M059J (cell line): ENCODE measurements at places on chromosomes 1 and 21. TPM values are rescaled to one million over a fixed set of nuclear protein-coding genes. Genes with fewer than 3 reads are reported as not detected.
A peak's percentile ranks its signal among the peaks of the same experiment; 100 is the strongest.

DNA sequence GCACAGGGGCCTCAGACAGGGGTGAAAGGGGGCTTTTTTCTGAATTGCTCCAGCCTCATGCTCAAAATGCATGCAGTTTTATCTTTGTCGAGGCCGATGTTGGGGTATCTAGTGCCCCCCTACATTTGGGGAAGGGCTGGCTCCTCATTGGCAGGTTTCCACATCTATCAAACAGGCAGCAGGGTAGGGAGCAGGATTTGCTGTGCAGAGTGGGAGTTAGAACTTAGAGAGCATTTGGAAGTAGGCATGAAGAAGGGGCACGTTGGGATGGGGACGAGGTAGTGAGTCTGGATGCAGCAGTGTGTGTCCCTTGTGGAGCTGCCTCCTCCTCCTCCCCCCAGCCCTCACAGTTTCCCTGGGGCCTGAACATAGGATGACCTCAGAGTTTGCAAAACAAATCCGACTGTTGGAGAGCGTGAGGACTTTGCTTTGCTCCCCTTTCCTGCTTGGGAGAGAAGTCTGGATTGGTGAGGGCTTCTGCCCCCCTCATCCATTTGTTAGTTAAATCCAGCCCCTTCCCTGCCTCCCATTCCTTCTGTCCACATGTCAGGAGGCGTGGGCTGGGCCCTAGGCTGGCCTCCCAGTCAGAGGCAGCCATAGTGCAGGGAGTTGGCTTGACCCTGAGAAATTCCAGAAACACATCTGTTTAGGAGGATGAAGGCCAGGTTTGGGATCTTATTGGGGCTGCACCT lies 36.9 kb upstream of the GPR37L1 start:
- DNase-seq, result no peak

DNA sequence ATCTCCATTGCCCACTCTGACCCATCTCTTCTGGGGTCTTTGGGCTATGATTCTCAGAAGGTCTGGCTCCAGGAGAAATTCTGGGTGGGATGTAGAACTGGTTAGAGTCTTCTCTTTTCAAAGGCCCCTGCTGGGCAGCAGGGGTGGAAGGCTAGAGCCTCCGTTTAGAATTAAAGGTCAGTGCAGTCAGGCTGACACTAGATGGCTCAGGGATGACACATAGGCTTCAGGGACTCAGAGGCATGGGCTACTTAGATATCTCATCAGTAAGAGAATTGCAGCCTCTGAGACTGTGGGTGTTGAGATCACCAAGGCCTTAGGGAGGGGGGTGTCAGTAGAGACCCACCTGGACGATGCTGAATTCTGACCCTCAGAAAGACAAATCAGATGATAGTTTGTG lies 12.6 kb upstream of the PPM1J start:
- peak; percentile 58 for DNase-seq

- no peak for DNase-seq
These were observed 16.6 kb upstream of the BMP8A start for GRCh38 chr1:39474810-39475209.

The ZNF648 gene
- not detected in 2 replicates for total RNA-seq

The SLC30A7 gene
- 47.4 and 66.6 TPM in 2 replicates for total RNA-seq

The LCE1E gene
- not detected in 2 replicates for total RNA-seq

DNA sequence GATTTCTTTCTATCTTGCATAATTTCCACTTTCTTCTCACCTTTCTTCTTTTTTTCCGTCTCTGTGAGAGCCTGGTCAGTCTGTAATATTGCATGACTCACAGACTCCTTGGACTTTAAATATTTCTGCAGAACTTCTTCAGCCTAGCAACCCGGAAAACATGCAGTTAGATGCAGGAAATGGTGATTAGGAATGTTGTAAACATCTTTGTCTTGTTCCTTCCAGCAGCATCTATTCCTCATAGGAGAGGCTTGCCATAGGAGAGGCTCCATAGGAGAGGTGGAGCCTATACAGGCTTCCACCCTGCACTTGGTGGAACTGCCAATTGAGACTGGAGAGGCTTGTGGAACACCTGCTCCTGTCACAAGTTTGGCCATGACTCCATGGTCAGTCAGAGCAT lies 10.0 kb downstream of the GBP5 start:
- peak; percentile 93 for DNase-seq

GRCh38 chr1:117633068-117633345 lies 27.2 kb downstream of the TENT5C start:
- no peak for DNase-seq

DNA sequence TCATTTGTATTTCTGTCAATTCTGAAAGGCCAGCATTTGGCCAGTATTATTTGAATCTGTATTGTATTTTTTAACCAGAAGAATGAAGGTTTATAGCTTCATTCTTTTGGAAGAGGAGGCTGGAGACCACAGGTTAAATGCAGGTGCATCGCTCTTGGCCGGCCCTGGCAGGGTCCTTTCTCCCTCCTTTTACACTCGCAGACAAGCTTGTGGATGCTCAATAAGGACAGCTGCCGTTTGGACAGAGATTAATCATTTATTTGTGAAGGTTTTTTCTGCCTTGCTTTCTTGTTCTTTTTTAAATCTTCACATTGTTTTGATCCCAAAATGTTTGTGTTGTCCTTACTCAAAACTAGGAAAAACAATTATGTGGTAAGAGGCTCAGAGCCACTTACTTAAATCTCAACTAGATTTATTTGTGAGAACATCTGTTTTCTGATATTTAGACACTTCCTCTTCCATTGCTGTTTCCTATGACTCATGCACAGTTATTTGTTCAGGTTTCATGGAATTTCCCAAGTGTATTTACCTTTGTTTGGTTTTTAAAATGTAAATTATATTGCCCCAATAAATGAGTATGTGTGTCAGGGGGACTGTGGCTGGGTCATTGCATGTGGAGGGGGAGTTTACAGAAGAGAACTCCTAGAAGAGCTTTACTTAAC lies 46.7 kb upstream of the LAMC2 start:
- DNase-seq, result peak; percentile 57

GRCh38 chr1:189275796-189276195 lies 1201.9 kb downstream of the BRINP3 start:
- DNase-seq, result peak; percentile 4

- no peak for DNase-seq
These were observed 83.7 kb downstream of the ZSWIM5 start for GRCh38 chr1:45122724-45123123.

DNA sequence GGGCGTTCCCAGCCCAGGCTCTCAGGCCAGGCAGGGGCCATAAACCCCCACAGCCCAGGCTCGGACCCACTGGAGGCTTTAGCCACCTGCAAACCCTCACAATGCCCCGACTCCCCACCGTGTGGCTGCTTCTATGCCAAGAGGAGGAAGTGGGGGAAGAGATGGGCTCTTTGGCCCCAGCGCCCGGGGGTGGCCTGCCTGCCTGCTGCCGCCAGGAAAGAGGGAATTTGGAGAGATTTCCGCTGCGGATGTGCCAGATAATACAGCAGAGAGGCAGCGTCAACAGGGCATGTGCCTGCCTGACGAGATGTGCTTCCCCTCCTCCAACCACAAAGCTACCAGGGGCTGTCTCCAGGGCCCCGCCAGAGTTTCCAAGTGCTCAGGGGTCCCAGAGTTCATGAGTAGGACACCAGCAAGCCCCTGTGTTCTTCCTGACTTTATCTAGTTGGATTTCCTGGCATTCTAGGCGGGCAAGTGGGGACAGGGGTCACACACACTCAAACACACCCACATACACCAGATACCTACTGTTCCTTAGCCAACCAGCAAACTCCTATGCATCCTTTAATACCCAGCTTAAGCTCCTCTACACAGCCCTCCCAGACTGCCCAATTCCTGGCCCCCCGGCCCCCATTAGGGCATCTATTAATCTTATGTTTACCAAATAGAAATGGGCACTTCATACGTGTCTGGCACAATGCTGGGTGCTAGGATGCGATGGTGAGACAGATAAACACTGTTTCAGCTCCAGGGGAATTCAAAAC lies 14.1 kb downstream of the EPHA2 start:
- DNase-seq, result peak; percentile 69

DNA sequence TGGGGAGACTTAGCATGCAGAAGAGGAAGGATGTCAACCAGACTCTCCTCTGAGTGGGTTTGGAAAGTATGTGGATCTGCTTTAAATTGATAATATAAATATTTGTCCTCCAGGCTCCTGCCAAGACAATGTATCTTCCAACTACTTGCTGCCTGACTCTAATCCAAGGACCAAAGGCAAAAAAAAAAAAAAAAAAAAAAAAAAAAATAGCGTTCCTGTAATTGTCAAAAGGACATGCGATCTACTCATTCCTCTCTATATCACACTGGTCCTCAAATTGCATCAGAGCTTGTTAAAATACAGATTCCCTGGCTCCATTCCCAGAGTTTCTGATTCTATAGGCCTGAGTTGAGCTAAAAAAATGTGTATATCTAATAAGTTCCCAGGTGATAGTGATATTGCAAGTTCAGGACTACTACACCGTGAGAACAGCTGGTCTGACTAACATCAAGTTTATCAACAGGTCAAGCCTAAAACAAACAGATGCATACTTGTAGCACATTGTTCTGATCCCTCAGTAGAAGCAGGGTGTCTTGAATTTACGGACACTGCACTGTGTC lies 141.3 kb downstream of the TNR start:
- DNase-seq, result no peak

The MX1 gene
- 1,013 and 1,365 TPM in 2 replicates for total RNA-seq

The DENND2D gene
- total RNA-seq, result 4.3 and 10.2 TPM in 2 replicates

GRCh38 chr21:45846373-45847160 lies 135.0 kb upstream of the COL6A1 start:
- no peak for DNase-seq

- no peak for DNase-seq
These were observed 590.9 kb upstream of the PLXNA2 start for GRCh38 chr1:208835097-208835463.

- peak; percentile 4 for DNase-seq
These were observed 53.1 kb downstream of the RWDD3 start for GRCh38 chr1:95287081-95287480.

DNA sequence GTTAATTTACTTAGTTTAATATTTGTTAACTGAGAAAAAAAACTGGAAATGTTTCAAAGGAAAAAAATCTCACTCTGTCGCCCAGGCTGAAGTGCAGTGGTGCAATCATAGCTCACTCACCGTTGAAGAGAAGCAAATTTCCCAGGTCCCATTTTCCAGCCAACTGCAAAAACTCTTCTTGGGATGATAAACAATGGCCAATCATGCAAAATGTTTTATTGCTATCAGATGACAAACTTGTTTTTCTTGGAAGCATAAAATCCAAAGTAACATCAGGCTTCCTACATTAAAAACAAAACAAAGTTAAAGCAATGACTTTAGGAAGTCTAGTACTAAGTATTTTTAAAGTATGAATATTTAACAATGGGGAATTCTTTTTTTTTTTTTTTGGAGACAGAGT lies 84.9 kb downstream of the LYST start:
- DNase-seq, result no peak

DNA sequence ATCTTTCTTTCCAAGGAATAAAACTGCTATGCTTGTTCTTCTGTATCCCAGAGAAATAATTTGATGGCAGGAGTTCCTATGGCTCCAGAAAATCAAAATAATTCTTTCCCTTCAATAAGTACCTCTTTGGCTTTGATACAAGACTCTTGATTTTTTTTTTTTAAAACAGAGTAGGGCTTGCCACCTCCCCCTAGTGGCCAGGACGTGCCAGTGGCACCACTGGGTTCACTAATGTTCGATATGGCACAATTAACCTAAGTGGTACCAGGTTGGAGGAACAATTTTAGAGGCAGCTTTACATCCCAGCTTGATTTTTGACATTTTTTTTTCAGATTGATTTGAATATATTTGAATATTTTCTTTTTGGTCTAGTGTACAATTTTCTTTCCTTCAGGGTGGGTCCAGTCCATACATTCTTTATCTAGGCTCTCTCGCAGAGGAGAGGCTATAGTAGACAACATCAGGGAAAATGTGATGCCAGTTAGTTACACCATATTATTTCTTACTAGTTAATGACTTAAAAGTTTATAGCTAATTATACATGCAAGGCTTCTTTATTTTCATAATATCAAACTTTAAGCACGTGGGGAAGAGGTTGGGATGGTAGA lies 330.9 kb downstream of the S1PR1 start:
- DNase-seq, result peak; percentile 15

GRCh38 chr1:156496211-156496761 lies 4.3 kb downstream of the MEF2D start:
- peak; percentile 21 for DNase-seq

The CACYBP gene
- 179 and 209 TPM in 2 replicates for total RNA-seq

GRCh38 chr1:145990249-145990855 lies 6.0 kb downstream of the TXNIP start:
- DNase-seq, result peak; percentile 44

DNA sequence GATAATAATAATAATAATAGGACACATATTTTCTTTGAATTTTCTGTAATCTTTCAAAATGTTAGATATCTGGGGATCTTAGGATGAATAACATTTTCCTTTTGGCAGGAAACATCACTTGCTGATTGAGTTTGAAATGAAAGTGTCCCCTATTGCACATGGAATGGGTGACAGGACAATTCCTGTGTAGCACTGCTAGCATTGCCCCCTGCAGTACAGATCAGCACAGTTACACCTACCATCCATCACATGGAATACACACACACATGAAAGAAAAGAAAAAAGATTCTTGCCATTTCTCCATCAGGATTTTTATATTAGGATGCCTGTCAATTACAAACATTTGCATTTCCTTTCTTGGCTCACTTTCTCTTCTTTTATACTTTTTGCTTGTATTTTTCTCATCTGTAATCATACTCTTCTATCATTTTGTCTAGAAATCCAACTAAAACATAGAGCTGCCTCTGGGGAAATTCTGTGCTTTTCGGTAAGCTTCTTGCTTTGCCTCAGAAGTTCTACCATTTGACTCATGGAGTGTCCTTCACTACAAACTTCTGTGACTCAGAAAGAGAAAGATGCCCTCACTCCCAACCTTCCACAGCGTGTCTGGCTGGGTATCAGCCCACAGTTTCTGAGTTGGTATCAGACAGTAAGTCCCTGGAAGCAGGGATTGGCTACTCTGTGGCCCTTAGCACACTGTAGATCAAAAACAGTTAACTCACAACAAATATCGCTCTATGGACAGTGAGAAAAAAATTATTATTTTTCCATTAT lies 641.2 kb downstream of the PTPRC start:
- DNase-seq, result peak; percentile 76

DNA sequence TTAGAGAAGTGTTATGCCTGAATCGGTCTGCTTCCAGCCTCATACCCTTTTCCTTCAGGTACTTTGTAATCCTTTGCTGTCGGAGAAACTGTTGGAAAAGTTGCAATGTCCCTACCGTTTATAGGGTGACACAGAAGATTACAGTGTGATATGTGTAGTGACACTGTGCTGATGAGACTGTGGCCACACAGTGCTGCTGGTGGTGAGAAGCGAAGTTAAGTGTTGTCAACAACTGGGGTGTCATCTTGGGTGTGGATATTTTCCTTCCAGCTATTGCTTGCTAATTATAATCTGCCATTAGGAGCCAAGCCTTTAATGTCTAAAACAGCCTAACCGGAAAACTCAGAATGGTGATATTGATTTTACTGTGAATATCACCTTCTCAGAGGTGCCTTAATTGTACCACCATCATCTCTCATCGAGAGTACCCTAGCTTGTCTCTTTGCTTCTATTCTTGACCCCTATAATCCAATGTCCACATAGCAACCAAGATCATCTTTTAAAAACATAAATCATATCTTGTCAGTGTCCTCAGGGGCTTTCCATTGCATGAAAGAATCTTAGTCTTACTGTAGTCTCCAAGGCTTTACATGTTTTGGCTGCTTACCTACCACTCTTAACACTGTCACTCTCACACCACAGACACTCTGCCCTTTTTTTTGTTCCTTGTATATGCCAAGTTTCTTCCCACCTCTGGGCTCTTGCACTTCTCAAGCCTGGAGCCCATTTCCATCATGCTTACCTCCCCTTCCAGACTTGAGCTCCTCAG lies 89.4 kb upstream of the PGD start:
- DNase-seq, result no peak

- peak; percentile 87 for DNase-seq
These were observed 10.4 kb upstream of the CELA3B start for GRCh38 chr1:21966247-21967000.

The SYCP1 gene
- total RNA-seq, result not detected in 2 replicates

The SUSD4 gene
- 2.2 and 4.6 TPM in 2 replicates for total RNA-seq
